ENCODE measurements at places on chromosomes 1 and 21. TPM values are rescaled to one million over a fixed set of nuclear protein-coding genes. Genes with fewer than 3 reads are reported as not detected.

The GPR37L1 gene
- not detected for polyA plus RNA-seq

The PLD5 gene
- 11.0 TPM for polyA plus RNA-seq

The MACF1 gene
- 38.9 TPM for polyA plus RNA-seq

The SLC2A1 gene
- 6.4 TPM for polyA plus RNA-seq

The HAO2 gene
- polyA plus RNA-seq = not detected

The SPRR3 gene
- 8.2 TPM for polyA plus RNA-seq

DNA sequence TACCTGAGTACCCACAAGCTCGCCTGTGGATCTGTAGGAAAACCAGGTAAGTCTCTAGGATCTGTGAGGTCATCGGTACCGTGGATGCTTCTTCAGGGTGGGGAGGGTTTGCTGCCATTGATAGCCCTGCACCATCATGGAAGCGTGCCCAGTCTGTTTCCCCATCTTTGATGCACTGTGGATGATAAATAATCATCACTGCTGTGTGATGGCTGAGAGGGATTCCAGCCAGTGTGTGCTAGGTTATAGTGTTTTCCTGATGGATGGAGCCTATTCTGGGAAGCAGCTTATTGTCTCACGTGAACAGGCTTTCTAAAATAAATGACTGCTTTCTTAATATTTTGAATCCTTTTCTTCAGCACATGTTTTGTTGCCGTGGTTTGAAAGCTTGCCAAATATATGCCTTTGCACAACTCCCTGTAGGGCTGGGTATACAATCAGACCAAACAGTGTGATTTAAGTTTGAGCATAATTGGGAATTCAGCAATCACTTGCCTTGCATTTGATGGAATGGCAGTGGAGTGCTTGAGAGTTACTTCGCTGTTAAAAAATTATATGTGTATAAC, 113.8 kb downstream of the CAMTA1 start:
- H3K4me3 ChIP-seq = no peak overlapping the region
- H3K36me3 ChIP-seq = no peaks in the 10 kb centered on the region
- H3K27me3 ChIP-seq = no peaks in the 10 kb centered on the region
- H3K4me1 ChIP-seq = no peaks in the 10 kb centered on the region
- DNase-seq = no peak

DNA sequence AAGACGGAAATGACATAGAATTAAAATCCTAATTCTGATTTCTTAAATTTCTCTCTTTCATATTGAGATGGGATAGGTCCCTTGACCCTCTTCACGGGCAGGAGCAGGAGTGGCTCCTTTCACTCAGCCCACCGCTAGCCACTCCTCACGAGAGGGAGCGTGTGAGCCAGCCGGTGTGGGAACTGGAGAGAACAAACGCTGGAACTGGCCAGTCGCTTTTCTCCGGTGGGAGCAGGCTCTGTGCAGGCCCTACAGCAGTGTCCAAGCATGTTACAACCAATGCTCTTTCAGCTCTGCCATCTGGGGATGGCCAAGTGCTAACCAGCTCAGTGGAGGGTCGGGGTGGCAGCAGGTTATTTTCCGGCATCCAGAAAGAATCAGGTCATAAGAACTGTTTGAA, 815.5 kb upstream of the ADGRL4 start:
- no peaks in the 10 kb centered on the region for H3K27me3 ChIP-seq
- no peak for DNase-seq
- H3K36me3 ChIP-seq = no peaks in the 10 kb centered on the region
- H3K4me1 ChIP-seq = no peaks in the 10 kb centered on the region
- no peak overlapping the region for H3K4me3 ChIP-seq
- no peak overlapping the region for H3K27ac ChIP-seq

DNA sequence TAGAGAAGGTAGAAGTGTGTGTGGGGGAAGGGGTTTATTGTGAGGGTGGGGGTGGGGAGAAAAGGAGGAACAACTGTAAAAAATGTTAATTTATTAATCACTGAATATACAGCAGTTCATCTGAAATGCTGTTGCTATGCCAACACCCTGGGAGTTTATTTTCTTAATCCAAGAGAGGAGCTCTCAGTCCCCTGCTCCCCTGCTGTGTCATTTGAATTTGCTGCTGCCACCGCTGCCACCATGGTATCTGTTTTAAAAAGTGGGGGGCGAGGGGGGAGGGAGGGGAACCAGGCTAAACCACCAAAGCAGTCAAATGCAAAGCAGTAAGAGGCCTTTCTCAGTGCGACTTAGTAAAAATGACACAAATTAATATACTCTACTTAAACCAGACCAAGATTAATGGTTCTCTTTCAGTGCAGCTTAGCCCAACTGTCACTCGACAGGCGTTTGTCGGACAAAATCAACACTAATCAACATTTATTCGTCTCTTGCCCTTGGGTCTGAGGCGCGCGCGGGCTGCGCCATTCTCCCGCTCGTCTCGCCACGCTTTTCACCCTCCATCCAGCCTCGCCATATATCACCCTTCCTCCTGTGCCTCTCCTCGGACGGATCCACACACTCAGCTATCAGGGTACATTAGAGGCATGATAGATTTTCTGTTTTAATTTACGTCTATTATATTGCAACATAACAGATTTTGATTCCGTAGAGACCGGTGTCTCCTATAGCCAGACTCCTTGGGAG, 76.2 kb downstream of the PBX1 start:
- no peaks in the 10 kb centered on the region for H3K36me3 ChIP-seq
- H3K4me3 ChIP-seq = no peak overlapping the region
- peaks cover 5% of the 10 kb centered on the region for H3K4me1 ChIP-seq

- H3K4me3 ChIP-seq = peak overlapping the region; percentile 78
- H3K4me1 ChIP-seq = no peaks in the 10 kb centered on the region
These were observed 712 bp downstream of the DEGS1 start for GRCh38 chr1:224183591-224184312.

- H3K4me3 ChIP-seq = no peak overlapping the region
- H3K36me3 ChIP-seq = no peaks in the 10 kb centered on the region
- no peaks in the 10 kb centered on the region for H3K4me1 ChIP-seq
- no peak overlapping the region for H3K27ac ChIP-seq
These were observed 37.2 kb upstream of the ST6GALNAC3 start for GRCh38 chr1:76037324-76037723.

- no peaks in the 10 kb centered on the region for H3K36me3 ChIP-seq
- no peak overlapping the region for H3K27ac ChIP-seq
- H3K27me3 ChIP-seq = no peaks in the 10 kb centered on the region
- no peaks in the 10 kb centered on the region for H3K4me1 ChIP-seq
These were observed 6.9 kb upstream of the PIGR start for GRCh38 chr1:206953126-206953525.

GRCh38 chr1:115649964-115650363, 8.2 kb downstream of the VANGL1 start:
- DNase-seq = no peak
- peaks cover 3% of the 10 kb centered on the region for H3K4me1 ChIP-seq
- H3K27ac ChIP-seq = no peak overlapping the region
- H3K36me3 ChIP-seq = no peaks in the 10 kb centered on the region
- H3K4me3 ChIP-seq = no peak overlapping the region

DNA sequence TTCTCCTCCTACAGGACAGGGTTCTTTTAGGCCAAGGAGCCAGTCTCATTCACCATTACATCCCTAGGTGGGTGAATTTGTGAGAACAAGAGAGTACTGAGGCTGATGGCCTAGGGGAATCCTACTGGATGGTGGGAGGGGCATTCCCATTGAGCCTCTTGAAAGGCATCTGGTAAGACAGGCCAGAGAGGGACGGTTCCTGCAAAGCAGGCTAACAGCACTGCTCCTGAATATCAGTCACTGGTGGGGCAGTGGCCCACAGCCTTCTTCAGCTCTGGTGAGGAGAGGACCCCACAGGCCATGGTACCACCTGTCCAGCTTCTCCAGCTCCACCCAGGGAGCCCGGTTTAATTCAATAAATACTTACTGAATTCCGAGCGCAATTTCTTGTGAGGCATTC, 125.9 kb upstream of the EDN2 start:
- no peaks in the 10 kb centered on the region for H3K36me3 ChIP-seq
- DNase-seq = no peak
- no peak overlapping the region for H3K4me3 ChIP-seq
- H3K27me3 ChIP-seq = no peaks in the 10 kb centered on the region

DNA sequence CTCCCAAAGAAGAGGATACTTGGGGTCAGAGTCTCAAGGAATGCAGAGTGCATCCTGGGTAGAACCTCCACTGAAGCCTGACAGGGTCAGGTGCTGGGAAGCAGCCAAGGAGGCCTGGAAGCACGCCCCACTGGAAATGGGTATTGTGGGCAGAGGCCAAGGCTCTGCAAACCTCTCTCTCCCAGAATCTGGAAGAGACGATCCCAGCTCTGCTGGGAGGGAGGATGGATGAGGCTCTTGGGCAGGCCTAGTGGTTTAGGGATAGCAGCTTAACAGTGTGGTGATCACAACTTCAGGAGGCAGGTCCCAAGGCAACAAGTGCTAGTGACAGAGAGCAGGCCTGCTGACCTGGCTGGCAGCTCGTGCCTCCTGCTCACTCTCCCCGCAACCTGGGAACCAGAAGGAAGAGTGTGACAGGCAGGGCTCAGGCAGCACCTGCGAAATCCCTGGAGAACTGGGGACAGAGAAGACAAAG, 641.0 kb downstream of the PLPP3 start:
- no peaks in the 10 kb centered on the region for H3K27me3 ChIP-seq
- H3K27ac ChIP-seq = no peak overlapping the region
- no peak for DNase-seq
- H3K4me1 ChIP-seq = no peaks in the 10 kb centered on the region
- H3K4me3 ChIP-seq = no peak overlapping the region
- no peaks in the 10 kb centered on the region for H3K36me3 ChIP-seq

- H3K4me3 ChIP-seq = no peak overlapping the region
- H3K27me3 ChIP-seq = no peaks in the 10 kb centered on the region
- H3K4me1 ChIP-seq = no peaks in the 10 kb centered on the region
- no peaks in the 10 kb centered on the region for H3K36me3 ChIP-seq
- no peak overlapping the region for H3K27ac ChIP-seq
- DNase-seq = no peak
These were observed 25.4 kb downstream of the CHD5 start for GRCh38 chr1:6154525-6155319.

GRCh38 chr1:196302981-196303380, 305.3 kb downstream of the KCNT2 start:
- H3K4me3 ChIP-seq = no peak overlapping the region
- H3K36me3 ChIP-seq = no peaks in the 10 kb centered on the region
- H3K27ac ChIP-seq = no peak overlapping the region
- H3K4me1 ChIP-seq = no peaks in the 10 kb centered on the region
- no peak for DNase-seq

DNA sequence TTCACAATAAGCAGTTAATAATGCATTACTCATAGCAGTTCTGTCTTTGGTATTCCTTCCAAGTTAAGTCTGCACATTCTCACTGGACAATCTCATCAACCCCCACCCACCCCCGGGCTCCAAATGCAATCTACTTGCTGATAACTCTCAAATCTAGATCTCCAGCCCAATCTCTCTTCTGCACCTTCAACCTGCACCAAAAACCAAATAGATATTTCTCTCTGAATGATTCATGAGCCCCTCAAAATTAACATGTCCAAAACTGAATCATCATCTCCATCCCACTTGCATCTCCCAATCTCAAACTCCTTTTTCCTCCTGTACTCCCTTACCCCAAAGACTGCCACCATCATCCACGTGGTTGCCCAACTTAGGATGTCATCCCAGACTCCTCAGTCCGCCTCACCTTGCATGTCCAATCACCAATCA, 2.7 kb downstream of the DOCK7 start:
- H3K4me3 ChIP-seq = no peak overlapping the region
- no peak overlapping the region for H3K27ac ChIP-seq
- H3K27me3 ChIP-seq = no peaks in the 10 kb centered on the region
- DNase-seq = no peak

DNA sequence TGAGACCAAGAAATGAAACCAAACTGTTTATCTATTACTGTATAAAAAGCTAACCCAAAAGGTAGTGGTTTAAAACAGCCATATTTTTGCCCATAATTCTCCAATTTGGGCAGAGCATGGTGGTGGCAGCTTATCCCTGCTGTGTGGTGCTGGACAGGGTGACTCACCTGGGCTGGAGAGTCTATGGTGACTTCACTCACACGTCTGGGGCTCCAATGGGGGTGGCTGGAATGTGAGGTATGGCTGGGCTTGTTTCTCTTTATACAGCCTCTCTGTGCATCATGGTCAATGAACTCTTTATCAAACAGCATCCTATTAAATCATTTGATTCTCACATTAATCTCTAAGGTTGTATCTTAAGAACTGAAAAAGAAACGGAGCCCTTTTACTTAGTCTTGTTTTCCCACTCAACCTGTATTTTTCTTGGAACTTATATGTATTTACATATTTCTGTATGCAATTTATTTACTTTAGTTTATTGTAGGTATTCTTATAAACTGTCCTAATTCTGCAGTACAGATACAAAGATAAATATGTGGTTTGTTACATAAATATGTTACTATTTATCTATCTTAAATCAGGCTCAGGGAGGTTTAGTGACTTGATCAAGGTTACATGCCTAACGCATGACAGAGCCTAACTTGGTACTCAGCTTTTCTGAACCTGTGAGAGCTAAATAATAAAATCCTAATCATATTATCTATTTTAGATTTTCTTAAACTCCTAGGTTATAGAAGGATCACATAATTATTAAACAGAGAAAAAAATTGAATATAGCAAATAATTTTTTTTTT, 37.5 kb upstream of the WLS start:
- H3K27ac ChIP-seq = no peak overlapping the region
- H3K36me3 ChIP-seq = no peaks in the 10 kb centered on the region
- no peaks in the 10 kb centered on the region for H3K4me1 ChIP-seq
- no peak overlapping the region for H3K4me3 ChIP-seq

DNA sequence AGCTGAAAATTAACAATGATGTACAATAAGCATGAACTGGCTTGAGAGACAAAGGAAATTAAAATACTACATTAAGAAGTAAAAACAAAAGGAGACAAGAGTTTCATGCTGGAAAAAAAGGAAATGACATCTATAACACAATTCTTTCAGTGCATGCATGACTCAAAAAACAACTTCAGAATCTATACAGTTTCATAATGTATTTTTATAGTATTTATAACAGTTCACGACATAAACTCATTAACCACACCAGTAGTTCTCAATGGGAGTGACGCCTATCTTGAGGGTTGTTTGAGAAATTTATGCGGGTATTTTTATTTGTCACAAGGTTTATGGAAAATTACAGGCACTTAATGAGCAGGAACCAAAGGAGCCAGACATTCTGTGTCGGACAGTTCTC, 168.5 kb downstream of the SMYD3 start:
- H3K27ac ChIP-seq = no peak overlapping the region
- no peaks in the 10 kb centered on the region for H3K36me3 ChIP-seq
- H3K4me3 ChIP-seq = no peak overlapping the region
- H3K4me1 ChIP-seq = no peaks in the 10 kb centered on the region
- no peak for DNase-seq

DNA sequence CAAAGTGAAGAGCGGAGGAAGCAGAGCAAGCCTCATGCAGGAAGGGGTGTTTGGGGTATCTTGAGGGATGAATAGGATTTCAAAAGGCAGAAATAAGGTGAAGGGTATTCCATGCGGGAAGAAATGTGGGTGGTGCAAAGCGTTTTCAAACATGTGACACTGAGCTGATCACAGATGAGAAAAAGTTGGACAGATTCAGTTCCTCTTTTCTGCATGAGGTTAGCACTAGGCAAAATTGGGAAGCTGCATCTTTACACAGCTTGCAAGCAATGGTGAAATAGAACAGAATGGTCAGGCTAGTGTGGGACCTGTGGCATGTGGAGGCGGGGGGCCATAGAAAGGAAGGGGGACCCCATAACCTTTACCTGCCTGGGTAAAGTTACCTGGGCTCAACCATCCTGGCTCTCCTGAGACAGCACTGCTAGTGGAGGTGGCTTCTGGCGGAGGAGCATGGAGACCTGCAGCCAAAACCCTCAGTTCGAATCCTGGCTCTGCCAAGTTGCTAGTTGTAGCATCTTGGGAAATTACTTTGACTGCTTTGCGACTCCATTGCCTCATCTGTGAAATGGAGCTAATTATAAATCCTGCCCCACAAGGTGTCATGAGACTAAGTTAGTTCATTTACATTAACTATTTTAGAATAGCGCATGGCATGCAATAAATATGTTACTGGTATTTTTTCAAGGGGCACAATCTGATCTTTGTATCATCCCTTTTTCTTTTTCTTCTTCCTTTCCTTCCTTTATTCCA, 16.4 kb downstream of the KCNA10 start:
- no peak overlapping the region for H3K27ac ChIP-seq
- no peaks in the 10 kb centered on the region for H3K27me3 ChIP-seq
- DNase-seq = no peak

Data from aorta (tissue), 5 donors.